T-helper 17 cell (primary cell): ENCODE measurements at places on chromosomes 1 and 21. TPM values are rescaled to one million over a fixed set of nuclear protein-coding genes. Genes with fewer than 3 reads are reported as not detected.

Gene NUCKS1
- total RNA-seq: 73.2 TPM

DNA sequence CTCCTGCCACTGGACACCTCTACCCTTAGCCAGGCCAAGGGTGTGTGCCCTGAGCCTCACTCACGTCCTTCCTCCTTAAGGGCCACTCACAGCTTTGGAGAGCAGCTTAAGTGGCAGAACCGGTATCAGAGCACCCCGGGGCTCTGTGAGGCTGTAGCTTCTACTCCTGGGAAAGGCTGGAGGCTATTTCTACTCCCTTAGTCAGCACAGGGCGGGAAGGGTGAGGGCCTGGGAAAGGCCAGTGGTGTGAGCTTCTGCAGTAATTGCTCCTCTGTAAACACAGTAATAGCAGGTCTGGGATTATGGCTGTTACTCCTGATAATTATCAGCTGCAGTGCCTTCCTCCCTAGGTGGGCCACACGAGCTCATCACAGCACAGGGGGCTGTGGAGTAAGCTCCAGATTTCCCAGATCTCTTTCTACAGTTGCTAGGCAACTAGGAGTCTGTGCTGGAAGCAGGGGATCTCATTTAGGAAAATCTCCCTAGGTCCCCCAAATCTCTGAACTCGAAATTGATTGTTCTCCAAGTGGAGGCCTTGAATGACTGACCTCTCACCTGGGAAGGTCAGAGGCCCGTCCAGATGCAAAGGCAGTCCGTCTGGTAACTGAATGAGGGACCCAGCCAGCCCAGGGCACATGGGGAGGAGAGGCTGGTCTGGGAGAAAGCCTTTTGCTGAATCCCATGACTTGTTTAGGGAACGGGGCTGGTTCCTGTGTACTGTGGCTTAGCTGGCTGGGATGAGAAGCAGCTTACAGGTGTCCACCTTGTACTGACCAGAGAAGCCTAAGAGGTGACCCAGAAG is 29.3 kb downstream of the IER5 start:
- DNase-seq: no peak

DNA sequence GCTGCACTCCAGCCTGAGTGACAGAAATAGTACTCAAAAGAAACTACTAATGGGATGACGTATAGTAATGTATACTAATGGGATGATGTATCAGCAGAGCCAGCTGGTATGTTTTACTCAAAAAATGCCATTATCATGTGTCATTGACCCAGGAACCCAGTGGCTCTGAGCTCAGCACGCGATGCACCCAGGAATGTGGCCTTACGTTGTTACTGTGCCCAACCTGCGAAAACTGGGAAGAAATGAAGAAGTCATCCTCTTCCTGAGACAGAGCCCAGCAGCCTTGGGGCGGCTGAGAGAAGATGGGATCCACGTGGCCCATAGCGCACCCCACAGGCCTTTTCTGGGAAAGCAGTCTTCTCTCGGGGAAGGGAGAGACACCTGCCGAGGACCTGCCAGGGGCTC is 8.8 kb downstream of the UBE2J2 start:
- DNase-seq: no peak

Gene FMO4
- 1.5 TPM for total RNA-seq
